ENCODE measurements at places on chromosomes 1 and 21. TPM values are rescaled to one million over a fixed set of nuclear protein-coding genes. Genes with fewer than 3 reads are reported as not detected.

Gene KRTAP13-2
- not detected for total RNA-seq

Gene MIXL1
- total RNA-seq = not detected

GRCh38 chr1:113125517-113125916 lies 52.5 kb downstream of the LRIG2 start:
- DNase-seq = no peak
- H3K27ac ChIP-seq = no peak overlapping the region
- H3K4me3 ChIP-seq = no peak overlapping the region

DNA sequence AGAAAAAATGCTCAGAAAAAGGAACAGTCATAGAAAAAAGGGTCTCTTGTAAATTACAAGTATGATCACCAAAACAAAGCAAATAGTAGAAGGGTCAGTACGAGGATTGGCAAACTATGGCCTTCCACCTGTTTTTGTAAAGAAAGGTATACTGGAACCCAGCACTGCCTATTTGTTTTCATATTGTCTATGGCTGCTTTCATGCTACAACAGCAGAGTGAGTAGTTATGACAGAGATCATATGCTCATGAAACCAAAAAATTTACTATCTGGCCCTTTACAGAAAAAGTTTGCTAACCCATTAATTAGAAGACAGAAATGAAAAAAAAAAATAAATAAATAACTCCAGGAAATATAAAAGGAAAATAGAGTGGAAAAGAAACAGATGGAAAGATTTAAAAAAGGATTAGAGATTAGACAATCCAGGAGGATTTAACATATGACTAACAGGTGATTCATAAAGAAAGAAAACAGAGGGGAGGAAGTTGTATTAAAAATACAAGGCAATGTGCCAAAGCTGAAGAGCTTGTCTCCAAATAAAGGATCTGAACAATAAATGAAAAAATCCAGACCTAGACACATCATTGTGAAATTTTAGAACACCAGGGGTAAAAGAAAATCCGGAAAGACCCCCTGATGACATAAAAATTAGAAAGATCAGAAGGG lies 108.5 kb upstream of the SERTAD4 start:
- H3K4me1 ChIP-seq = no peaks in the 10 kb centered on the region
- no peaks in the 10 kb centered on the region for H3K36me3 ChIP-seq
- H3K4me3 ChIP-seq = no peak overlapping the region
- H3K27ac ChIP-seq = no peak overlapping the region

GRCh38 chr1:212828395-212828794 lies 19.1 kb downstream of the SPATA45 start:
- no peaks in the 10 kb centered on the region for H3K4me1 ChIP-seq
- no peak overlapping the region for H3K27ac ChIP-seq
- H3K4me3 ChIP-seq = no peak overlapping the region
- DNase-seq = no peak

- H3K27me3 ChIP-seq = no peaks in the 10 kb centered on the region
- DNase-seq = no peak
Measured at GRCh38 chr1:198352975-198353695, 187.3 kb downstream of the ATP6V1G3 start.

Measured in fibroblast of lung (primary cell).